Stimulated activated CD4-positive, alpha-beta T cell treated with anti-CD3 and anti-CD28 coated beads, Interleukin-15, amount 100 ng/mL, for 1 hour (primary cell): ENCODE measurements at places on chromosomes 1 and 21.

DNA sequence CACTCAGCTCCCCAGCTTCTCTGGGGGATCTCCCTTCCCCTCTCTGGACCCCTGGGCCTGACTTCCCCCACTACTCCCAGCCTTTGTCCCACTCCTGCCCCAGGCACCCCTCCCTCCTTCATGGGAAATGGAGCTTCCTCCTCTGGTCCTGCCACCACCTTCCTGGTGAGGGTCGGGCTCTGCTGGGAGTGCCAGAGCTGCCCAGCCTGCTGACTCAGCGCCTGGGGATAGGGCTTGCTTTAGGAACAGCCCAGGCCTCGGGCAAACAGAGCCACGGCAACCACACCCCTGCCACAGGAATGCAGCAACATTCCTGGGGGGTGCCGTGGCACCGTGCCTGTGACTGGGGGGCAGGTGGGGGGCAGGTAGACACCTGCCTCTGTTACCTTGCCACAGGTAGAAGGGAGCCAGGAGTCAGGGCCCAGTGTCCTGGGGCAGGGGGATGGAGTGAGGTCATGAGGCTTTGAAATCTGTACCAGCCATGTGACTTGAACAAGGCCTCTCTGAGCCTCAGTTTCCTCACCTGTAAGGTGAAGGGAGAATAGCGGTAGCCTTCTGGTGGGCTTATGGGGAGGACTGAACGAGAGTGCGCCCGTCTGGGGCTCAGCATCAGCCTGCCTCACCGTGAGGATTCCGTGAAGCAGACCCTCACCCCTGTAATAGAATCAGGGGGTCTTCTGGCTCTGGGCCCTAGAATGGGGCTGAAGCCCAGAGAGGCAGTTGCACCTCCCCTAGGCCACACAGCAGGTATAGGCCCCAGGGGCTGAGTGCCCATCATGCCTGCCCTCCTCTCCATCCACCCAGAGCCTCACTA, 17.8 kb upstream of the EPHA2 start:
- no peak for DNase-seq

DNA sequence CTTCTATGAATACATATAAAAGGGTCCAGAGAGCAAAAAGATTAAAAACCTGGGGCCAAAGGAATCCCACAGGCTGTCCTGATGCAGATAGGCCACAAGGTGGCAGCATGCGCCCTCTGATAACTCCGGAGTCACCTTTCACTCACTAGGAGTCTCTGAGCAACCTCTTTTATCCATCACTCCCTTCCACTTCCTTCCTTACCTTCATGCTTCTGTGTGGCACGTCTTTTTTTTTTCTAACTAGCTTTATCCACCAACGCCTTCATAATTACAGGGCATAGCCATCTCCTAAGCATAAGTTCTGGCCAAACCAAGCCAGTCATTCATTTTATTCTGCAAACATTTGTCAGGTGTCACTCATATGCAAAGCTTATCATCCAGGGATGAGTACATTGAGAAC, 3.9 kb upstream of the PGLYRP4 start:
- no peak for DNase-seq

GRCh38 chr21:36260030-36260787, 59.8 kb upstream of the MORC3 start:
- no peak for DNase-seq

DNA sequence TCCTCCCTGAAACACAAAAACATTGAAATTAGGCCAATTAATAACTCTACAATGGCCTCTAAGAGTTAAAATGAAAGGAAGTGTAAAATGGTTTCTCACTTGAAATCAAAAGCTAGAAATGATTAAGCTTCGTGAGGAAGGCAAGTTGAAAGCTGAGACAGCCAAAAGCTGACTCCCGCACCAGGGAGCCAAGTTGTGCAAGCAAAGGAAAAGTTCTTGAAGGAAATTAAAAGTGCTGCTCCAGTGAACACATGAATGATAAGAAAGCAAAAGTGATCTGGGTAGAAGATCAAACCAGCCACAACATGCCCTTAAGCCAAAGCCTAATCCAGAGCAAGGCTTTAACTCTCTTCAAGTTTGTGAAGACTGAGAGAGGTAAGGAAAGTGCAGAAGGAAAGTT, 22.8 kb downstream of the CYYR1 start:
- no peak for DNase-seq

DNA sequence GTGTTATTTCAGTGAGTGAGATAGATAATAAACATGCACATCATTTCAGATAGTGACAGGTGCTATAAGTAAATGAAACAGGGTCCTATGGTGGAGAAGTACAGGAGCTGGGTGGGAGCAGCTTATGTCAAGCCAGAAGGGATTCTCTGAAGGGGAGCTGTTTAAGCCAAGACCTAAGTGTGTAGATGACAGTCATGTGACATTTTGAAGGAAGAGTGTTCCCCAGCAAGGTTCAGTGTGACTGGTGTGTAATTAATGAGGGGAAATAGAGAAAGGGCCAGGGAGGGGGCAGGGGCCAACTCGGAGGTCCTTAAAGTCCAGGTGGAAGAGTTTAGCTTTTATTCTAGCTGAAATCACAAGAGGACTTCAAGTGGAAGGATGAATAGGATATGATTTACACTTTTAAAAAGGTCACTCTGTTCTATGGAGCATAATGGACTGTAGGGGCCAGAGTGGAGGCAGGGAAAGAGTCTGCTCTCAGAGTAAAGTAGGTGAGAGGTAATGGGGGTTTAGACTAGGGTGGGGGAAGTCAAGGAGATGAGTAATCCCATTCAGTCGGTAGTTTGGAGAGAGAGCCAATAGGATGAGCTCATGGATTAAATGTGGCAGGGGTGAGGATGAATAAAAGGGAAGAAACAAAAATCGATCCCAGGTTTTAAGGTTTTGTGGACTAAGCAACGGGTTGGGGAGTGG, 243.1 kb downstream of the CACNA1E start:
- DNase-seq, result no peak

DNA sequence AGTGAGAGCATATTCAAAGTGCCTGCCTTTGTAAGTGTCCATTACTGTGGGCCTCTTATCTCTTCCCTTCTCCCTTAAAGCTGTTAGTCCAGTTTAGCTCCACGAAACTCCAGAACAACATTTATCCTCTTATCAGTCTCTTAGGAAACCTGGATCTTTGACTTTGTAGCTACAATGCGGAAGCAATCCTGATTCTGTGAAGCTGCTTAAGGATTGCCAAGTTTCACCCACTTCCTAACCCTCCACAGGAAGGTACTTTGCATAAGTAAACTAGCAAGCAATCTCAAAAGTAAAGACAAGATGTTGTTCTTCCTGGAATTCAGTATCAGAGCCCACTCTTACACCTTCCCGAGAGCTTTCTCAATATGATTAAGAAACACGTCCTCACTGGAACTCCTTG, 164.9 kb upstream of the USP25 start:
- no peak for DNase-seq

- no peak for DNase-seq
Measured at GRCh38 chr1:16521288-16521583, 7.2 kb upstream of the RNU1-1 start.

DNA sequence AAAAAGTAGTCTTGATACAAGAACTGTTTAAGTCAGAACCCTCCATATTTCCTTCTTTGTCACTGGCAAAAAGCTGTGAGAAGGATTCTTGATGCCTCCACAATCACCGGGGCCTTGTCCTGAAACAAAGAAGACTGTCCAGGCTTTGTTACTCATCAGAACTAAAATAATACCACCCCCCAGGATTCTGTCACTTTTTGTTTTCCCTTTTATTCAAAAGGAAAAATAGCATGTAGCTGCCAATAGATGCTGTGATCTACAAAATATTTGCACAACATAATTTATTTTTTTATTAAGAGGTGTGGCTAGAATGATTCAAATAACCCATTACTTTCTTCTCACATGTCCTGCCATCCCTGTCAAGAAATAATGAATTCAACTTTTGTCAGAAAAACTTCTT, 173.7 kb downstream of the LYPLAL1 start:
- DNase-seq, result no peak

DNA sequence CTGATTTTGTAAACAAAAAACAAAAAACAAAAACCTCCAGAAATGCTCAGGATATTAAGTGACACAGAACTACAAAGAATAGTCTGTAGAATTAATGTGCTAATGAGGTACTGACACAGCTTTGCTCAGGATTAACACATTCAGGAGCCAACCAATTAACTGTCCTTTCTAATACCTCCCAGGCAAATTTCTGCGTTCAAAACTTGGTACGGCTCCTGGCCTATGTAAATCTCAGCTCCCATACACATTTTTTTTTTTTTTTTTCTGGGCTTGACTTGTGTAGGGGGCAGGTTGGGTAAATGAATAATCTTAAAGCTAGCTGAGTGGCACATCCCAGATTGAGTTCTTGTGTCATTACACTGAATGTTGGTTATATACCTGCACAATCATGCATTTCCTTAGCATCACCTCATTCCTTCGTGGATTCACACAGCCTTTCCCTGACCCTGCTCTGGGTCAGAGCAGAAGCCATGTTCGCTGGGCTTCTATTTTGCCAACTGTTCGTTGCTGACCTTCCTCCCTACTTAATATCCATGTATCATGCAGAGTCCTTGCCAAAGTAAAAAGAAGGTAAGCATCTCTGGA, 12.6 kb upstream of the IER5 start:
- DNase-seq, result no peak

GRCh38 chr1:12508849-12509248, 109.2 kb downstream of the DHRS3 start:
- no peak for DNase-seq
